ENCODE measurements at places on chromosomes 5 and 9.
A peak's percentile ranks its signal among the peaks of the same experiment; 100 is the strongest.

DNA sequence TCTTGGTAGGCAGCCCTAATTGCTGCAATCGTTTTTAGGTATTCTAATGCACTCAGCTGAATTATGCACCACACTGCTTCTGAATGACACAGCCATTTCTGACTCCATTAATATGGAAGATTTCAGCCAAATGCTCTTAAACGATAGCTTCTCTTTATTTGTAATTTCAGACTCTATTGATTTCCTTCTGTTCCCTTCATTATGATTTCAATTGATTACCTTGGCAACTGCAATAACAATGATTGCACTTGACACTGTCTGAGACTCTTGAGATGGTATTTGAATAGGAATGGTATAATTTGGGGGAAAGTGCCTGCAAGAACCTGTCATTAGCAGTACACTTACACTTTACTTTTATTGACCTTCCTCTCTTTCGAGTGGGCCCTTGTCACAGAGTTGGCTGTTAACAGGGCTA lies 296.1 kb upstream of the DMAC1 start:
- DNase-seq, result no peak

DNA sequence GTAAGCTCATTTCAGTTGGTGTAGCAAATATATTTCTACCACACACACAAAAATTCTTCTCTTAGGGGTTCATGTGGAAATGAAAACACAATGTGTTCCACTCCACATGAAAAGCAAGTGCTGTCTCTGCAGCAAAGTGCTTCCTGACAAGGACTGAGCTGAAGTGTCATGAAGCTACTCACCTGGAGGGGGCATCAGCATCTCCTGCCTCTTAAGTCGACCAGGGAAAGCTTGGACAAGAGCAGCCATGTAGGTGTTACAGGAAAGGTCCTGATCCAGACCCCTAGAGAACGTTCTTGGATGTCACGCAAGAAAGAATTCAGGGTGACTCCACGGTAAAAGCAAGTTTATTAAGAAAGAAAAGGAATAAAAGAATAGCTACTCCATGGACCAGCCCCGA lies 62.8 kb downstream of the SV2C start:
- no peak for DNase-seq

DNA sequence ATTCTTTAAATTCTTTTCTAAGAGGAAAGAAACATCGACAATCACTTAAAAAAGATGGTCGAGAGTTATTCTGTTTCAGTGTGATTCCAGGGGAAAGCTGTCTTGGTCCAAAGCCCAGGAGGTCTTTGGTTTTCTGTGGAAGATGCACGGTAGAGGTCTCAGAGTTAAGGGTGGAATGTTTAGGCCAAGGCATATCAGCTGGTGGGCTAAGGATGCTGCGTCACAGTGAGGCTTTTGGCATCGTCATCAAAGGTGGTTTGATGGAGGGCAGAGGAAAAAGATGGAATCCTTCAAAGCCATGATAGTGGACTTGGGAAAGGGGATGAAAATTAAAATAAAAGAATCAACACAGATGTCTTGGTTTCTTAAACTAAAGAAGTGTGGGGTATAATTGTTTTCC lies 137.3 kb upstream of the ANKH start:
- no peak for DNase-seq

DNA sequence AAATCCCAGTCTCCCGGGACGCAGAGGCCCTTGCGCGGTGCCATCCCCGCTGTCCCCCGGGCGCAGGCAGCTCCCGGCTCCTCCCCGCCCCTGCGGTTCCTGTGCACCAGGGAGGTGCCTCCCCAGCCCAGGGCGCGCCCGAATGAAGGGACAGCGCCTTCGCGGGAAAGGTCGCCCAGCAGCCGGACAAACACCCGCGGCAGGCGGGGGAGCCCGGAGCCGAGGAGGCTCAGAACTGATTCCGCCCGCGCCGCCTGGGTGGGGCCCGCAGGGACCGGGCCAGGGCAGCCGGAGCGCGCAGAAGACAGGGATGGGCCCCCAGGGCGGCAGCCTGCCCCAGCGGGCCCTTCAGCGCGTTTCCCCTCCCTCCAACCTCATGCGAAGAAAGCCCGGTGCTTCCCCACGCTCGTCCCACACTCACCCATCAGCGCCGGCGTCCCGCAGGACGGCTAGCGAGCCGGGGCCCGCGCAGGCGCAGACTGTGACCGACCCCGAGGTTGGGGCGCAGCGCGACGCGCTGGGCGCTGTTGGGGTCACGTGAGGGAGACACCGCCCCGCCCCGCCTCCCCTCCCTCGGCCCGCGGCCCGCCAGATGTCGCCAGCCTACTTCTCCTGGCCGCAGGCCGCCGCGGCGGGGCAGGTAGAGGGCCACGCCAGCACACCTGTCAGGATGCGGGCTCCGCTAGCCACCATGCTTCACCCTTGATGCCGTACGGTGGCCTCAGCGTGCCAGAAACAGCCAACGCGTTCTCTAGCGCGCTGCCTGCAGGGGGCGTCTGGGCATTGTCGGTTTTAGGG lies at the start of gene SLC25A51:
Gene SLC25A51 (minus strand): TSS at position 481 of the 798 bp plus-strand sequence. CDS start 15,577 bp downstream, outside the sequence.
- peak; percentile 95 for DNase-seq

GRCh38 chr9:133884907-133885744 lies 107.0 kb downstream of the VAV2 start:
- no peak for DNase-seq

- DNase-seq, result no peak
These were observed 223.7 kb upstream of the GRAMD2B start for GRCh38 chr5:126199467-126199866.

- DNase-seq, result no peak
These were observed 195.0 kb downstream of the MAPKAP1 start for GRCh38 chr9:125511789-125512660.

DNA sequence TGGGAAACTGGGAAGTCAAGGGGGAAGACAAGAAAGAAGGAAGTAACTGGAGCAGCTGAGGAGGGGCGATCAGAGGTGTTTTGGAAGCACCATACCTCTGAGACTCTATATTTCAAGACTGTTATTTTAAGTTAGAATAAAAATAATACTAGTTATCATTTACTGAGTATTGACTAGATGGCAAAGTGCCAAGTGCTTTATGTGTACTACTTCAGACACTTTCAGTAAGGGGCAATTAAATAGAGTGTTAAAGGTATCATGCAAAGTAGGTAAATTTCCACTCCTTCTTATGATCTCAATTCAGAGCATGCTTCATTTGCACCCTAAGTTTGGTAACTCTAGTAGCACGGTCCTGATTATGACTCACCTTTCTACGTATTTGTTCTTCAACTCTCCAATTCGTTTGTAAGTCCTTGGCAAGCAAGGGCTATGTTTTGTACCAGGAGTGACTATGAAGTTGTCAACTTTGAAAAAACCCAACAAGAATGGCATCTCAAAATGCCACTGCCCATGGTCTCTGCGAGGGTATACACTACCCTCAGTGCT lies 152.4 kb upstream of the RAPGEF1 start:
- DNase-seq, result no peak
